ENCODE measurements at places on chromosomes 2 and 18.

DNA sequence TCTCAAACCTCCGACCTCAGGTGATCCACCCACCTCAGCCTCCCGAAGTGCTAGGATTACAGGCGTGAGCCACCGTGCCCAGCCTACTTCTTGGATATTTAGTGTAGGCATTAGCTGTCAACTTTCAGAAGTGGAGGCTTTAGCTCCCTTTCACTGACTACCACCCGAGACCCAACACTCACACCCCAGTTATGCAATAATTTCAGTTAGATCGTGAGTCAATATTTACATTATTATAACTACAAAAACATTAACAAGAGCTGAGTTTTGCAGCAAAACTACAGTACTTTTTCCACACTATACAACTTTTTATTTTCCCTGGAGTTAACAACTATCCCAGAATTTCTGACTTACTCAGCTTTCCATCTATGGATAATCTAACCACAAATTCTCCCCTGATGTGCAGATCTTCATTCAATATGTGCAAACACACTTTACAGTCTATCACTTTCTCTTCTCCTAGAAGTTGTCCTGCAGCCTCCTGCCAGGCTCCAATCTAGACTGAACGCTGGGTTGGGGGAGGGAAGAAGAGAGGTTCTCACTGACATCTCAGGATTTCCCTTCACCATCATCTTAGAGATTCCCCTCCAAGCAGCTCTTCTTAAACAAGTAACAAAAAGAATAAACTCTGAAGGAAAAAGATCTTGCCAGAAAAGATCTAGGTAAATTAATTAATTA, 10.1 kb downstream of the TBC1D8 start:
- no peak for DNase-seq

GRCh38 chr18:6923220-6923619, 193.7 kb downstream of the ARHGAP28 start:
- DNase-seq, result no peak

DNA sequence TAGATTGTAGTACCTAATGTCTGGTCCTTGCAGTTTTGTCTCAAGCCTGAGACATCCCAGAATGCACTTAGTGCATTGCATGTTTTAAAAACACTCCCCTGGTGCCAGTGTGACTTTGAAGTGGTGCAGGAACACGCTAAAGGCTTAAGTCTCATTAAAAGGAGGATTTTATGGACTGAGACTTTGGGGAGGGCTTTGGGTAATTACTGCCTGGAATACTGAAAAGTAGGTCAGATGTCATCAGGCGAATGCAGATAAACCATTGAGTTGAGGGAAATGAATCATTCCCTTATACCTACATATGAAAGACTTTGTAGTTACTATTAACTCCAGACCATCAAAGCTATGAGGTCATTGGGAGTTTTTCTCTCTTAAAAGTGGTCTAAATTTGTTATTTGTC, 3.0 kb upstream of the OSBPL1A start:
- DNase-seq, result no peak

GRCh38 chr2:100889286-100889685, 69.3 kb downstream of the NPAS2 start:
- no peak for DNase-seq

- no peak for DNase-seq
Observed at GRCh38 chr18:5110266-5110665, 86.8 kb downstream of the AKAIN1 start.

- no peak for DNase-seq
Observed at GRCh38 chr2:25089605-25090315, 47.9 kb downstream of the EFR3B start.

GRCh38 chr18:60892441-60892840, 440.8 kb upstream of the CDH20 start:
- no peak for DNase-seq
